Neuronal stem cell (in vitro differentiated cells): ENCODE measurements at places on chromosomes 7 and 10.
A peak's percentile ranks its signal among the peaks of the same experiment; 100 is the strongest.

DNA sequence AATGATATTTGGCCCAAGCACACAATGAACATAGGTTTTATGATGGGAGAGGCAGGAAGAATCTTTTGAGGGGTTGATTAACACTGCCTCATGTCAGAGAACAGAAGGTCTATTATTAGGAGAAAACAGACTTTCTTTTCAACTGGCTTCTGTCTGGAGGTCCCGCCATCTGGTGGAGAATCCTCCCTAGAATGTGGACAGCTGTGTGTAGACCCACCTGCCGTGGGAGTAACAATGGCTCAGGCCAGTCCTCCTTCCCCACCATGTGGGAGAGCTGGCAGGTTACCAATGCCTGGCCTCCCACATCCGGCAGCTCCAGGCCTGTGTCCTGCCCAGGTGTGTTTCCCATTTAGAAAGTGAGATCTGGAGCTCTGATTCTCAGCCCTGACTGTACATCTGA is 70.4 kb upstream of the AOAH start:
- DNase-seq = no peak

DNA sequence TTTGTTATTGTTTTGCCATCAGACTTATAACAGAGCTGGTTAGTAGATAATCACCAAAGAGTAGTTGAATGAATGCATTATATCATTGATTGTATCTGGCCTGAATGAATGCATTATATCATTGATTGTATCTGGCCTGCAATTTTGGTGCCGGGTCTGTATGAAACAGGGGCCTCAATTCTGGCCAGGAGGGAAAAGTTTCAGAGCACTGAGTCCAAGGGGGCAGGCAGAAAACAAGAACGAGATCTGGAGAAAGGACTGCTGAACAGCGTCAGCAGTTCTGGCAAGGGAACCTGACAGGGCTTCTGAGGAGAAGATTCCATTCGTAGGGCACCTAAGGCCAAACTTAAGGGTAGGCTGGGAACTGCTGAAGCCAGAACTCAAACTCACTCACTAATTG is 128.0 kb downstream of the SEMA3C start:
- no peak for DNase-seq

- peak; percentile 11 for DNase-seq
Observed at GRCh38 chr7:142866361-142867096, 11.7 kb downstream of the EPHB6 start.

DNA sequence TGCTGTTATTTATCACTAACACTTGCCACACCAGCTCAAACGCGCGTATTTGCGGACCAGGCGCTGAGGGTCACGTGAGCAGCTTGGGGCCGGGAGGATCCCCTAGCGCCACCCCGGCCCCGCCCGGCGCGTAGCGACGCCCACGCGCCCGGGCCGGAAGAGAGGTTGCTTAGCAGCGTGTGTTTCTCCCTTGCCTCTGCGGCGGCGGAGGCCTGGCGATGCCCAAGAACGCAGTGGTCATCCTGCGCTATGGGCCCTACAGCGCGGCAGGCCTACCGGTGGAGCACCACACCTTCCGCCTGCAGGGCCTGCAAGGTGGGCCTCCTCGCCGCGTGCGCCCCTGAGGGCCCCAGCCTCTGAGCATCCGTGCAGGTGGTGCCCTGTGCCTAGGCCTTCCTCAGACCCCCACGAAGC is at the start of gene C10orf53:
C10orf53 (plus strand) TSS at position 172 of the 414 bp plus-strand sequence; CDS start at position 219, 47 bp downstream.
- peak; percentile 77 for DNase-seq

DNA sequence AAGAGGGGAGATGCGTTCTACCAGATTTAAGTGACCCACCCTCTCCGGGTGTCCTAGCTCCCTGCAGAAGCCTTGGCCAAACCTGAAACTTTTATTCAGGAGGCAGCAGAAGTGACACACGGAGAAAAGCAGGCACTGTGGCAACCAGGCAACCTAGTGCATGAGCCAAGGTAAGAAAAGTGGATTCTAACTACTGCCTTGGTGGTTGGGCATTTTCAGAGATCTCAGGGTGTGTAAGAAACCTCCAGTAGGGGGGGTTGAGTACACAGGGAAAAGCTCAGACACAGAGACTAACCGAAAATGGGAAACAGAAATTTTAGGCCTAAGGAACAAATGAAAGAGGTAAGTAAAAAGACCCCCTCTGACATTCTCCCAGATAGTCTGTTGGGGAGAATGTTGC is 645.7 kb downstream of the ANKRD7 start:
- peak; percentile 4 for DNase-seq

- DNase-seq = no peak
Observed at GRCh38 chr10:35185260-35186034, 58.8 kb downstream of the CREM start.

DNA sequence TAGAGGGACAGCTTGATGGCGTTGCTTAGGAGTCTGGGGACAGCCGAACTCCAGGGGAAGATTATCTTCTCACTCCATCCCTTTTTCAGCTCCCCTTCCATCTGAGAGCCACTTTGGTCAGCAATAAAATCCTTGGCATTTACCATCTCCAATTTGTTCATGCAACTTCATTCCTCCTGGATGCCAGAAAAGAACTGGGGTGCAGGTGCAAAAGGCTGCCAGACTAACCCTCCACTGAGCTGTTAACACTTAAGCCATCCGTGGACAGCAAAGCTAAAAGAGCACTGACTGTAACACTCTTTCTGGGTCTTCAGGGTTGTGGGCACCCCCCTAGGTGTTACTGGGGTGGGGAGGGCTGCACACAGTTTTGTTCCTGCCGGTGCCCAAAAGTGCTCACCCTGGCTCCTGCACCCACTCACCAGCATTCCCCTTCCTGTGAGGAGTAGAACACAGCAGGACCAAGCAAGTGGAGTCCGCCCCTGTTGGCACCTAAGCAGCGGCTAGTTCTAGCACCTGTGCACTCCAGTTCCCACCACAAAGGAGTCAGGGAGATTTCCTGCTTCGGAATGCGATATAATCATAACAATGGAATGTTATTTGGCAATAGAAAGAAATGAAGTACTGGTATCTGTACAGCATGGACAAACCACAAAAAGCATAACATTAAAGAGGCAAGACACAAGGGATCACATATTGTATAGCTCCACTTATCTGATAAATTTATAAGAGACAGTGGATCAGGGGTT is 95.1 kb downstream of the NPY start:
- no peak for DNase-seq

DNA sequence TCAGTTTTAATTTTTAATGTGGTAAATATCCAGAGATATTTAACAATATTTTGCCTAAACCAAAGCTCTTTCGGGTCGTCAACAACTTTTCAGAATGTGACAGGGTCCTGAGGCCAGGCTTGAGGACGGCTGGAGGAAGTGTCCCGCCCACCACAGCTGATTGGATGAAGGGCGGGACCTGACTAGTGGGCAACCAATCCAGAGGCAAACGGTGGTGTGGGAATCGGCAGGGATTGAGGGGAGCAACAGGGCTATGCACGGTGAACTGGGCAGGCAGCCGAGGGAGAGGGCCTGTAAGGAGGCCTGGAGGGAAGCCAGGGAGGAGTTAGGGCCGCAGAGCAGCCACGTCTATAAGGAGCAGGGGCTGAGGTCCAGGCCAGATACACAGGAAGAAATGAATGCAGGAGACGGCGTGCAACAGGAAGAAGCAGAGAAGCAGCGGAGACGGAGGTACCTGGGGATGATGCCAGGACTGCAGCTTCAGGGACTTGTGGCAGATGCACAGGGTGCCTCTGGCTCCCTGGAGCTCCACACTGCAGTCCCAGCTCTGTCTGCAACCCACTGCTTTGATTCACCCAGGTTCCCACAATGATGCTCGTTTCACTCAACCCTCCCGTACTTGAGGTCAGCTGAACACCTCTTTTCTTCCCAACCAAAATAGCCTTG is 46.1 kb upstream of the ZMIZ1 start:
- no peak for DNase-seq

DNA sequence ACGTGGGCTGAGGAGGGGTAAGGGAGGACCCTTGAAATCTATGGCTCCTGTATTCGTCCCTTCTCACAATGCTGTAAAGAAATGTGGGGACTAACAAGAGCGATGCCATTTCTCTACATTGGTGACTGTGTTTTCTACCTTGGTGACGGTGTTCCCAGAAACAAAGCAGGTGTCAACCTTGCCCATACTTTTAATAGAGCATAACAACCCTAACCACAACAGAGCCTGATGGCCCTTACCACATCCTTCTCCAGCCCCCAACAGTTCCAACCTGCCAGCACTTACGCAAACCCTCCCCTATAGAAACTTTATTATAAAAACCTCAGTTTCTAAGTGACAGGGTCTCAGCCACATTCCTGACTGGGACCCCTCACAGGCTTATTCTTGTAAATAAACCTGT is 28.2 kb upstream of the ADCYAP1R1 start:
- DNase-seq = no peak

- no peak for DNase-seq
Observed at GRCh38 chr10:108462005-108462404, 1297.5 kb upstream of the SORCS1 start.

GRCh38 chr10:78445308-78445707 is 411.6 kb downstream of the RPS24 start:
- no peak for DNase-seq

DNA sequence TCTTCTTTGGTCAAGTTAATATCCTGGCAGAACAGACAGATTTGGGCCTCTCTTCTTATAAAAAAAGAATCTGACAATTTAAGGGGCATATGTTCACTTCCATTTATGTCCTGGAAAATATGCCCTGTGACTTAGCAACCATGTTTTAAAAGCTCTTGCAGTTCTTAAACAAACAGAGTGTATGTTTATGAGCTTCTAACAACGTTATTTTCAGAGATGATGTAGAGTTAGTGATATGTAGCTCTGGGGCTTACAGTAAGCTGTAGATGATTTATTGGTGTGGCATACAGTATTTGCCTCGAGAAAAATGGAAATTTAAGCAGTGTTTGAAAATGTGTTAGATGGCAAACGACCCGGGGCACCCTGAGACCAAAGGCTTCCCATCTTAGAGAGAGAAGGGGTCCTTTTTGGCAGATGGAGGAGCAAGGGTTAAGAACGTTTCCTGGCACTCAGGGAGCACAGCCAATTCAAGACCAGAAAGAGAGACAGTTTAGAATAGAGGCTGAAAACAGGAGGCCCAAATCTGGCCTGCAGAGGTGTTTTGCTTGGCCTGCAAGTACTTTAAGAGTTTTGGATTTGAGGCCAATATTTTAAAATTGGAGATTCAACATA is 397.5 kb downstream of the KCNMA1 start:
- no peak for DNase-seq

DNA sequence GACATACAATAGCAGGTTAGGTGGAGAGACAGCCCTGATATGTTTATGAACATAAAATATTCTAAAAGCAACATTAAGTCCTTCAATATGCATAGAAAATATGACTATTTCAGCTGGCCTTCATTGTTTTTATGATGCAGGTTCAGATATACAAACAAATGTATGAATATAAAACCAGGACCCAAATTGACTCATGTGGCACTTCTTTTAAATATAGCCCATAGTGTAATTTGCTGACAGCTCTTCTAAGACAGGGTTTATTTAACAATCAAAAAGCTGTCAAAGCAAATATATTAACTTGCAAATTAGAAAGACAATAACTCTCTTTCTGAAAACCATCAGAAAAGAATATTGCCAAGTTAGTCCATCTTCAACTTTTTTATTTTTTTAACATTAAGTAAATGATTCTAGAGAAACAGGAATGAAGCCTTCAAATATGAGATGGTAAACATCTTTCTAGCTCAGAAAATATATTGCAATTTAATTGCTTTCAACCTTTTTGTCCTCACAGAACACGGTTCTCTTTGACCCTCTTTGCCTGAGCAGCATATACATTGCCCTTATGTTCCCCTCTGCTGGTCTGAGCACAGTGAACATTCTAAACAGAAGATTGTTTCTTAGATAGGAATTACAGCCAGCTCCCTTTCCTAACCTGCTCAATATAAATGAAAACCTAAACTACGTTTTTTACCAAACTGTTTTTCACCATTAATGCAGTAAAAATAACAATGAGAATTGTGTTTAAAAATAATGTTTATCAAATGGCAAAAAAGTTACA is 82.8 kb downstream of the CACNA2D1 start:
- no peak for DNase-seq

- no peak for DNase-seq
Observed at GRCh38 chr7:74173074-74173473, 1.1 kb upstream of the EIF4H start.

- no peak for DNase-seq
Observed at GRCh38 chr7:23076772-23077171, 28.8 kb upstream of the KLHL7 start.

- no peak for DNase-seq
Observed at GRCh38 chr7:31047313-31048146, 4.6 kb upstream of the ADCYAP1R1 start.

DNA sequence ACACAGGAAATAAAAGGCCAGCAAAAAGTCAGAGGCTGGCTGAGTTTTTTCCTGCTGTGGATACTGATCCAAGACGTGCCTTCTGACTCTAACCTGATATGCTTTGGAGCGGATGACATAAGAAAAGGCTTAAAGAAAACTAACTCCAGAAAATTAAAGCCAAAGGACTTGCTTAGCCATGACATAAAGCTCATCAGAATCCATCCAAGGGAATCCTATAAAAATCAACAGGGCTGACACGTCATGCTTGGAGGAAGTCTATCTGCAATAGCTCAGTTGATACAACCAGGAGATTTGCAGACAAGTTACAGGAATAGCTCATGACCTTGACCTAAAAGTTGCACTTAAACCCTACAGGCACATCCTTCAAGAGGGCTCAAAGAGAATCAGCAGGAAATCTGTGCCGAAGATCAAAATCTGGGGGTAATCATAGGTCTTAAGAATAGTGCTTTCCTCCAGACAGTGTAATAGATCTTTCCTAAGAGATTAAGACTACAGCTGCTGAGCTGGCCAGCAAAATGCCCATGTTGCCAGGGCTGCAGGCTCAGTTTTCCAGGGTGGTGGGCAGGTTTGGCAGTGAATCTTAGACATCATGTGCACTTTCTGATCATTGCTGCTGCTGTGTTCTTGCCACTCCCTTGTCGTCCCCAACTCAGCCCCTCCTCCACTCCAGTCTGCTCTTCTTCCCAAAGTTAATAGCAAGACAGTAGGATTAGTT is 111.5 kb upstream of the SVIL start:
- no peak for DNase-seq

- DNase-seq = no peak
Observed at GRCh38 chr10:44745920-44746319, 165.2 kb upstream of the TMEM72 start.

- DNase-seq = no peak
Observed at GRCh38 chr7:48084727-48085432, 4.2 kb upstream of the UPP1 start.

DNA sequence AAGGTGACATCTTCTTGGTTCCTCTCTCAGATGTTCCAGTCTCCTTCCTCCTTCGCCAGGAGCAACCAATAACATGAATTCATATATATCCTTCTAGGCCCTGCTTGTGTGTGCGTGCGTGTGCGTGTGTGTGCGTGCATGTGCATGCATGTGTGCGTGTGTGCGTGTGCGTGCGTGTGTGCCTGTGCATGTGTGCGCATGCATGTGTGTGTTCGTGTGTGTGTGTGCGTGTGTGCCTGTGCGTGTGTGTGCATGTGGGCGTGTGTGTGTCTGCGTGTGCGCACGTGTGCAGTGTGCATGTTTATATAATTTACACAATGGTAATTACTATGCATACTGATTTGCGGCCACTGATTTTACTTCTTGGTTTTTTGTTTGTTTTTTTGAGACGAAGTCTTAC is 43.9 kb upstream of the PTF1A start:
- DNase-seq = no peak

GRCh38 chr10:131079314-131079713 is 232.2 kb downstream of the TCERG1L start:
- no peak for DNase-seq

- no peak for DNase-seq
Observed at GRCh38 chr7:128311013-128311412, 32.7 kb downstream of the RBM28 start.

- no peak for DNase-seq
Observed at GRCh38 chr10:130660266-130660665, 524.1 kb downstream of the GLRX3 start.
